ENCODE measurements at places on chromosomes 2 and 18. TPM values are rescaled to one million over a fixed set of nuclear protein-coding genes. Genes with fewer than 3 reads are reported as not detected.
A peak's percentile ranks its signal among the peaks of the same experiment; 100 is the strongest.

DNA sequence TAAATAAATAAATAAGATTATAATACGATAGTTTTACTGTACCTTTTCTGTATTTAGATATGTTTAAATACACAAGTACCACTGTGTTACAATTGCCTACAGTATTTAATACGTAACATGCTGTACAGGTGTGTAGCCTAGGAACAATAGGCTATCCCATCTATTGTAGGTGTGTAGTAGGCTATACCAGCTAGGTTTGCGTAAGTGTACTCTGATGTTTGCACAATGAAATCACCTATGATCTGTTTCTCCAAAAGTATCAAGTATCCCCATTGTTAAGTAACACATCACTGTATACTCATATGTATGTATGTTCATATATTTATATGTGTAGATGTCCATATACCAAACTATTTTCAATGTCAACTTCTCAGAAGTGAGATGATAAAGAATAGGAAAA is 118.2 kb upstream of the RND3 start:
- no peak overlapping the region for H3K27ac ChIP-seq
- no peak for DNase-seq
- H3K4me3 ChIP-seq = no peak overlapping the region
- no peaks in the 10 kb centered on the region for H3K36me3 ChIP-seq
- no peaks in the 10 kb centered on the region for H3K27me3 ChIP-seq

DNA sequence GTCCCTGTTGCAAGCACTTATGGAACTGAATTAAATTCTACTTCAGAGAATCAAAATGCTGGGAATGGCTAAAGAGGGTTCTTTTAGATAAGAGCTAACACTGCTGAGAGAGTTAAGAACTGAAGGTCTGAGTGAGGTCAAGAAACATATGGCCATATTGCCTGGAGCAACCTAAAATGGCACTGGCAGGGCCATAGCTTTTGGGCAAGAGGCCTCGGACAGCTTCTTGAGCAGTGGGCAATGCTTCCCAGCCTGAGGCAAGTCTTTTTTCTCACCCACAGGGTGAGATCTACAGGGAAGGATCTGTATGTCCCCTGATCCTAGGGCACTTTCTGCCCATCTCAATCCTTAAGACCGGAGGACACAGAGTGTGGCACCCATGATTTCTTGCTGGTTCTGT is 244.6 kb upstream of the NT5C1B start:
- no peak for DNase-seq
- no peaks in the 10 kb centered on the region for H3K4me1 ChIP-seq
- H3K36me3 ChIP-seq = no peaks in the 10 kb centered on the region
- no peaks in the 10 kb centered on the region for H3K27me3 ChIP-seq
- no peak overlapping the region for H3K27ac ChIP-seq
- no peak overlapping the region for H3K4me3 ChIP-seq

DNA sequence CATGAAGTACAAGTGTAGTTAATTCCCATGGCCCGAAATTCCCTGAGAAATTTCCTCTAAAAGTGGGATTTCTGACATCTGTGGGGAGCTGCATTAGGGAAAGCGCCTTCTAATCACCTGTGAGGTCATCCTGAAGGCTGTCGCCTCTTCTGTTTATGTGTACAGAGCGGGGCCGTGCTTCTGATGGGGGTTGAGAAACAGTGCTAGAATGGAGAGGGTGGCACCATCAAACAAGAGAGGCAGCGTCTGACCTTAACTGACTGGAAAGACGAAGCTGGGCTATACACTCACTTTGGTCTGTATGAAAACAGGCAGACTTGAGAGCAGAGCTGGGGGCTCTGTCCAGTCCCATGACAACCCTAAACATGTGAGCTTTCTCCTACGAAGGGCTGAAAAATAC is 44.2 kb upstream of the DNMT3A start:
- H3K27ac ChIP-seq = no peak overlapping the region
- H3K36me3 ChIP-seq = no peaks in the 10 kb centered on the region
- DNase-seq = no peak
- no peaks in the 10 kb centered on the region for H3K4me1 ChIP-seq
- H3K27me3 ChIP-seq = no peaks in the 10 kb centered on the region
- H3K4me3 ChIP-seq = no peak overlapping the region

- no peaks in the 10 kb centered on the region for H3K36me3 ChIP-seq
- no peaks in the 10 kb centered on the region for H3K4me1 ChIP-seq
- no peaks in the 10 kb centered on the region for H3K27me3 ChIP-seq
- H3K4me3 ChIP-seq = no peak overlapping the region
- no peak overlapping the region for H3K27ac ChIP-seq
- no peak for DNase-seq
These were observed 43.8 kb downstream of the SOCS6 start for GRCh38 chr18:70332694-70333093.

DNA sequence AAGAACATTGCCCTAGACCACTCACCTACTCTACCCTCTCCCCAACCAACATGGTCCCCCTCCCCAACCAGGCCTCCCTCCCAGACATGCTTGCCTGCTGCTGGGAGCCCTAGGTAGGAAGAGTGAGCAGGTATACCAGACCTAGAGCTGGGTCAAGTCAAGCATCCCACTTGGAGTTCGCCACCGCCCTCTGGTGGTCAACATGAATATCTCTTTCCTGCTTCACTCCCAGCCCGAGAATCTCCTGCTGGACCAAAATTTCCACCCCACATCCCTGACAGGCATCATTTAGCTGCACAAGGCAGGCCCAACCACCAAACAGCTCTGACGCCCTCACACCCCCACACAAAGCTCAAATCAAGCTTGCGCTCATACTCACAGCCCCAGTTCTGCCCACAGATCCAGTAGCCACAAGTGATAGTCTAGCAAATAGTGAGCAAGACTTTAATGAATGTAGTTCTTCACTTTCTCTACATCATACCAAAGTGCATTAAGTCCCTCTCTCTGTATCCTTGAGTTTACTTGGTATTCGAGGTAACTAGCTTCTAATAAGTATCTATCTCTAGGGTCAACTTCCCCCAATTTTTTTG is 116.0 kb downstream of the TNS1 start:
- no peaks in the 10 kb centered on the region for H3K36me3 ChIP-seq
- H3K4me3 ChIP-seq = no peak overlapping the region
- no peaks in the 10 kb centered on the region for H3K27me3 ChIP-seq

- no peaks in the 10 kb centered on the region for H3K27me3 ChIP-seq
- no peaks in the 10 kb centered on the region for H3K4me1 ChIP-seq
- no peak overlapping the region for H3K27ac ChIP-seq
- DNase-seq = no peak
- H3K4me3 ChIP-seq = no peak overlapping the region
These were observed 131.5 kb upstream of the MEIS1 start for GRCh38 chr2:66303471-66303870.

- H3K4me3 ChIP-seq = no peak overlapping the region
- H3K36me3 ChIP-seq = no peaks in the 10 kb centered on the region
- peaks cover 5% of the 10 kb centered on the region for H3K4me1 ChIP-seq
- no peak for DNase-seq
These were observed 223.3 kb upstream of the STON1 start for GRCh38 chr2:48306409-48307284.

GRCh38 chr2:237931205-237931721 is 35.6 kb upstream of the UBE2F start:
- DNase-seq = no peak
- H3K4me1 ChIP-seq = peaks cover 2% of the 10 kb centered on the region
- H3K27ac ChIP-seq = no peak overlapping the region
- no peaks in the 10 kb centered on the region for H3K36me3 ChIP-seq
- no peak overlapping the region for H3K4me3 ChIP-seq

DNA sequence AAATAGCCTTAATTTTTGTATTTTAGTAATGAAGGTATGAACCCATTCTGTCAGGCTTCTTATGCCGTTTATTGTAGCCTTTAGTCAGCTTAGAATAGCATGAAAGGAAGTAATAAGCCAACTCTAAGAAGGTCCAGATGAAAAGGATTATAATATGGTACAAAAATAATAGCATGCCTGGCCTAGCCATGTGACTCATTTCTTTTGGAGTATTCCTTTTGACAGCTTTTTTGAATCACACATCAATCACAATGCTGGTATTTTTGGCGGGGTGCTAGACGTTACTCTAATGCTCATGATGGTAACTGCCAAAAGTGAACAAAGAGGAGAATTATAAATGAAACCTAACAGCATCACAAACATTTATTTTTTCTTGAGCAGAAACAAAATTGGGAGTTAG is 19.9 kb downstream of the FMNL2 start:
- no peaks in the 10 kb centered on the region for H3K4me1 ChIP-seq
- H3K27me3 ChIP-seq = no peaks in the 10 kb centered on the region
- no peak for DNase-seq
- H3K36me3 ChIP-seq = no peaks in the 10 kb centered on the region
- no peak overlapping the region for H3K27ac ChIP-seq

- H3K36me3 ChIP-seq = peaks cover 4% of the 10 kb centered on the region
- H3K4me1 ChIP-seq = peaks cover 18% of the 10 kb centered on the region
- no peak overlapping the region for H3K27ac ChIP-seq
- no peaks in the 10 kb centered on the region for H3K27me3 ChIP-seq
- no peak for DNase-seq
These were observed 6.5 kb downstream of the NBAS start for GRCh38 chr2:15554525-15555218.

GRCh38 chr2:65396348-65397026 is 35.9 kb downstream of the SPRED2 start:
- H3K4me1 ChIP-seq = no peaks in the 10 kb centered on the region
- no peaks in the 10 kb centered on the region for H3K27me3 ChIP-seq
- no peak overlapping the region for H3K4me3 ChIP-seq
- H3K27ac ChIP-seq = no peak overlapping the region
- no peak for DNase-seq

DNA sequence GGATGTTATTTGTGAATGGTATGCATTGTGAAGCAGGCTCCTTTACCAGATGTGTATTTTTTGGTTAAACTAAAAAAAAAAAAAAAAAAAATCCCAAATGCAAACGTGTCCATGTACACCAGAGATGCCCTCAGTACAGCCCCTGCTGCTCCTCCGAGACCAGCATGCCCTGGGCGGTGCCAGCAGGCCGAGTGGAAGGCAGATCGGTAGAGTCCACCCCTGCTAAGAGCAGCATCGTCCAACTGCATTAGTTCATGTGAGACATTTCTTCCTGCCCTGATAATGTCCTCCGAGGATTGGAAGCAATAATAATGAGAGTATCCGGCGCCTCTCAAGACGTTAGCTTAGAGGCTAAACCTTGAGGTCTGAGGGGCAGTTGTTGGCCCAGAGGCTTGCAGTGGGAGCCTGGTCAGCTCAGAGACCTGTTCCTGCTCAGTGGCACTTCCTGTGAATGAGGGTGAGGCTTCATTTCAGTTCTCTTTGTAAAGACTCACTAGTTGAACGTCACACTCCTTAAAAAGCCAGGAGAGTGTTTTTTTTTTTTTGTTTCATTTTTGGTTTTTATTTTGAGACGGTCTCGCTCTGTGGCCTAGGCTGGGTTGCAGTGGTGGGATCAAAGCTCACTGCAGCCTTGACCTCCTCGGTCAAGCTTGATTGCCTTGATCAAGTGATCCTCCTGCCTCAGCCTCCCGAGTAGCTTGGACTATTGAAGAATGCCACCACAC is 5.6 kb downstream of the SLC66A3 start:
- H3K27me3 ChIP-seq = no peaks in the 10 kb centered on the region
- peak overlapping the region; percentile 42 for H3K27ac ChIP-seq
- peak; percentile 14 for DNase-seq
- peaks cover 28% of the 10 kb centered on the region for H3K4me1 ChIP-seq

DNA sequence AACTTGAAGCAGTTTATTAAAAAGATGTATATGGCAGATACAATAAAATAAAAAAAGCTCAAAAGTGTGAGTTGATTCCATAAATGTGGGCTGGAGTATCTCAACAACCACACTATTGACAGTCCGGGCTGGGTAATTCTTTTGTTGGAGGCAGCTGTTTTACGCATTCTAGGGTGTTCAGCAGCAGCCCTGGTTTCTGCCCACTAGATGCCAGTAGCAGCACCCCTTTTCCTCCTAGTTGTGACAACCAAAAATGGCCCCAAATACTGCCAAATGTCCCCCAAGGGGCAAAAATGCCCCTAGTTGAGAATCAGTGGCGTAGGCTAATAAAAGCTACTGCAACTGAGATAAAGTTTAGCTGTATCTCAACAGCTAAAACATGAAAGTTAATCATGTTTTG is 44.8 kb downstream of the CHMP3 start:
- H3K4me3 ChIP-seq = no peak overlapping the region
- H3K27me3 ChIP-seq = no peaks in the 10 kb centered on the region
- no peaks in the 10 kb centered on the region for H3K36me3 ChIP-seq
- peak; percentile 41 for DNase-seq

- H3K27ac ChIP-seq = no peak overlapping the region
- H3K27me3 ChIP-seq = no peaks in the 10 kb centered on the region
- no peak overlapping the region for H3K4me3 ChIP-seq
- no peaks in the 10 kb centered on the region for H3K4me1 ChIP-seq
- H3K36me3 ChIP-seq = no peaks in the 10 kb centered on the region
- DNase-seq = peak; percentile 32
These were observed 166.0 kb downstream of the SOCS6 start for GRCh38 chr18:70454704-70455322.

Gene RNF152
- 0.20 TPM for total RNA-seq

Gene KDSR
- total RNA-seq = 61.7 TPM

Gene ABHD1
- total RNA-seq = 1.3 TPM

Gene SIX3
- total RNA-seq = not detected

Gene CTAGE1
- not detected for total RNA-seq

Data from CD4-positive, alpha-beta memory T cell (primary cell).